Fibroblast of skin of abdomen (primary cell): ENCODE measurements at places on chromosomes 5 and 9.

DNA sequence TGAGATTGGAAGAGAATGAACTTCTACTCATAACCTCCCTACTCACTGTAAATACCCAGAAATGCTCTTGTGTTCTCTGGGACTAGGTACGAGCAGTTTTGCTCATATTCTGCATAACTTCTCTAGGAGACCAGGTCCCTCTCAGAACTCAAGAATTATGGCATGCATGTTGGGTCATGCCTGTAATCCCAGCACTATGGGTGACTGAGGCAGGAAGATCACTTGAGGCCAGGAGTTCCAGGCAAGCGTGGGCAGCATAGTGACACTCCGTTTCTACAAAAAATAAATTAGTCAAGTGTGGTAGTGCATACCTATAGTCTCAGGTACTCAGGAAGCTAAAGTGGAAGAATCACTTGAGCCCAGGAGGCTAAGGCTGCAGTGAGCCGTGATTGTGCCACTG is 141.9 kb downstream of the OXCT1 start:
- DNase-seq = no peak

- DNase-seq = no peak
Measured at GRCh38 chr5:58412081-58412480, 47.8 kb downstream of the PLK2 start.

- DNase-seq = no peak
Measured at GRCh38 chr5:76209297-76209696, 126.1 kb downstream of the SV2C start.

GRCh38 chr9:138112791-138113600 is 235.4 kb downstream of the CACNA1B start:
- DNase-seq = no peak

DNA sequence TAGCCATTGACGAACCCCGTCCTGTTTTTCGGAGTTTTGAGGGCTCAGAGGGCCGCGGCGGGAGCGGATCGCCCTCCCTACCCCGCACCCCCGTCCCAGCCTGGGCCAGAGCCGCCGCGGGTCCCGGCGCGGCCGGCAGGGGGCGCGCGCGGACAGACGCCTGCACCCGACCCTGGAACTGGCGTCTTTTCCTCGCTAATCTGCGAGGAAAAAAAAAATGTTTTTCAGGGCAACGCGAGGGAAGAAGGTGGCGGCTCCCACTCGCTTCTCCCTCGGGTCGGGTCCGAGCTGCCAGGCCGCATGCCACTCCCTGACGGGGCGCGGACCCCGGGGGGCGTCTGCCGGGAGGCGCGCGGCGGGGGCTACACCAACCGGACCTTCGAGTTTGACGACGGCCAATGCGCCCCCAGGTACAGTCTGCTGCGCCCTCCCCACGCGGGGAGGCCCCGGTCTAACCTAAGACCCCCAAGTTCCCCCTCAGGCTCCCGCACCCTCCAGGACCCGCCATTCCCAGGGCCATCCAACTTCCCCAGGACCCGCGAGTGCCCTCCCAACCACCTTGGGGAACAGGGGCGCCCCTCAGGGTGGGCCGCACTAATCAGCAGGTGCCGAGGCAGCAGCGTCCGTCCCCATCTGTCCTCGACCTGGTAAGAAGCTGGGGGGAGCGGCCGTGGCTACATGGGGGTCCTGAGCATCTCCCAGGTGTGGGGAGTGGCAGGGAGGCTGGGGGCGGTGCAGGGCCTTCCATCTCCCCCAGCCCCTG is at the start of gene KCNT1:
Gene KCNT1 (plus strand): TSS at position 227 of the 763 bp plus-strand sequence. CDS start 74 bp downstream, at position 301.
- DNase-seq = peak; percentile 26

DNA sequence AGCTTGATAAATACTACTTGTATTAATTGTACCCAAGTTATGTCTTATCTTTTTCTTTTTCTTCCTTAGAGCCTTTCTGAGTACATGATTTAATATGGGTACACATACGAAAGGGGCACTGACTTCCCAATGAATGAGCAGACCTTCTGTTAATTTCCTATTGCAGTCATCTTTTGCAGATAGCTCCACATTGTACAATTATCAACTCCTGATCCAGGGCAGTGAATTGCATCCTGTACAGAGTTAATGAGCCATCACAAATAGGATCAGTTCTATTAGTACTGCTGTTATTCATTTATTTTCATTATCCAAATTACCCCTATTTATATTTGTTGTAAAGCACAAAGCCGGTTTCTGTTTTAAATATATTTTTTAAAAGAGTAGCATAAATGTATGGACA is 105.6 kb downstream of the ADAMTSL1 start:
- no peak for DNase-seq

DNA sequence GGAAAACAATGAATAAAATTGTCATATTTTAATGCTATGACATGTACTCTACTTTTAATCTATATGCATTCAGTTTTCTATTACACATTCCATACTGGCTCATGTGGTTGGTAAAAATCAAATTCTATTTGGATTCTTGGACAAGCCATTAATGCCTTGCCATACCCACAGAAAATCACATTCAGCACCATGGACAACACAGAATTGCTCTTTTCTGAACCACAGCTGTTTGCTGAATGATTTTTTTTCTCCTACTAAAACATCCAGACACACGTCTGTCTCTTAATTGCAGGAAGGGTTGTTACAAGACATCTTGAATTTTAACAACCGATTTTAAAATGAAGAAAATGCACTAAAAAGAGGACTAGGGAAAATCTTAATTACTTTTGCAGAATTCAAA is 675.6 kb downstream of the BRINP1 start:
- DNase-seq = no peak

DNA sequence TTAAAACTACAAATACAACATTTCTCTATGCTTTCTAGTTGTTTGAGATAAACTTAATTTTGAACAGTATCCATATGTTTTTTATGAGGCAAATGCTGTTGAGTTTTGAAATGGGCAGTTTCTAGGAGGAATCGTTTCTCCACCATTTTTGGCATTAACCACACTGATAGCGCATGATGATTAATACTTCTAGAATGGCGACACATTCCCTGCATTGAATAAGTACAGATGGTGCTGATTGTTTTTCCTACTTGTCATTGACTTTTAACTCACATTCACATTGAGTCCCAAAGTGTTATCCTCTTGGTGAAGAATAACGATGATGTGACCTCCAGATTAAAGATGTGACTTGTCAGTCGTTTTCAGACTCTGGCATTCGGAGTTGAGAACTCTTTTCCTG is 6.5 kb upstream of the CCDC192 start:
- DNase-seq = peak; percentile 79

DNA sequence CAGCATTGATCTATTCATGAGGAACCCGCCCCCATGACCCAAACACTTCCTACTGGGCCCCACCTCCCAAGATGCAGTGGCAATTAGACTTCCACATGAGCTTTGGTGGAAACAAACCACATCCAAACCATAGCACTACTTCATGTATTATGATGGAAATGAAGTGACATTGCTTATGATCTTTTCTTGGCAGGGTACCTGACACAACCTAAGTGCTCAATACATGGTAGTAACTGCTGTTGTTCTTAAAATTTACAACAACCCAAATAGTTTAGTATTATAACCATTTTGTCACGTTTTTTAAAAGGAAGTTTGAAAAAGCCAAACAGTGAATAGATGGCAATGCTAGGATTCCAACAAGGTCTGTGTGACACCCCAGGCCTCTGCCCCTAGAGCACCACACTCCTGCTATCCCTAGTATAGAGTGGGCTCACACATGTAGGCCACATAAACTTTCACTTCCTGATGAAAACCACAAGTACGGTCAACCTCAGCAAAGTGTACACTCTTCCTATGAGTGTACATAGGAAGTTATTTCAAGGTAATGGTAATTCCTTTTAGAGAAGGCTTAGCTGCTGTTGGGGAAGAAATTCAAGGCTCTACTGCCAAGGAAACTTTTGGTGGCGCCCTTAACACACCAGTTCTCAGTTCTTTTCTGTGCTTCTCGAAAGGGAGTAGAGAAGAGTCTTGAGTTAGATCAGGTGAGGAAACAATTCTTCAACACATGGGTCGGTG is 97.6 kb downstream of the ARSB start:
- DNase-seq = no peak

DNA sequence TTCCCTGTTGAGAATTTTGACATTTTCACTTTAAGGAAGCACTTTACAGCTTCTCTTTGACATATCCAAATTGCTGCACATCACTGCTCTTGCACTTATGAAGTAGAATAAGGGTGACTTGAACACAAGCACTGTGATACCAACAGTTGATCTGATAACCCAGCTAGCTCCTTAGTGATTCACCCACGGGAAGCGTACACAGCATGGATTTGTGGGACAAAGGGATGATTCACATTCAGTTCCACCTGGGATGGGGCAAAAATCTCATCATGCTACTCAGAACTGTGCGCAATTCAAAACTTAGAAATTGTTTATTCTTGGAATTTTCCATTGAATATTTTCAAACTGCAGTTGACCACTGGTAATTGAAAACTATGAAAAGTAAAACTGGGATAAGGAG is 1565.5 kb upstream of the CDH9 start:
- DNase-seq = no peak

- DNase-seq = no peak
Measured at GRCh38 chr9:114954956-114955582, 24.7 kb upstream of the TNFSF8 start.

- no peak for DNase-seq
Measured at GRCh38 chr5:78675956-78676730, 27.6 kb upstream of the LHFPL2 start.

DNA sequence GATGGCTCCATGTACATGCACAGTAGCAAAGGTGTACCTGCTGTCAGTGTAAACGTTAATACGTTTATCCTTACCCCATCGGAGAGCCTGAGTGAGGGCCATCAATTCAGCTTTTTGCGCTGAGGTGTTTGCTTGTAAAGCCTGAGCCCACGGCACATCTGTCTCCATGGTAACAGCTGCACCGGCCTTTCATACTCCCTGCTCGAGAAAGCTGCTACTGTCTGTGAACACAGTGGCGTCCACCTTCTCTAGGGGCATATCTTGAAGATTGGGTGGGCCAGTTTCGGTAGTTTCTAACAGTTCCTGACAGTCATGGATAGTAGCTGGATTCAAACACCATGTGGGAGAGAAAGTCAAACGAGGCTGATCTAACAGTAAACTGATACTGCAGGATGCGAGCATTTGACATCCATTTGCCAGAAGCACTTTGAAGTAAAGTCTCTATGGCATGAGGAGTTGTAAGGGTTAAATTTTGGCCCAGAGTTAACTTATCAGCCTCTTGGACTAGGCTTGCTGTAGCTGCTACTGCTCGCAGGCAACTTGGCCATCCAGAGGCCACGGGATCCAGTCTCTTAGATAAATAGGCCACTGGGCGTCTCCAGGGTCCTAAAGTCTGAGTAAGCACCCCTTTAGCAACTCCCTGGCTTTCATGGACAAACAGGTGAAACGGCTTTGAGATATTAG is 21.0 kb upstream of the RHOBTB3 start:
- no peak for DNase-seq

DNA sequence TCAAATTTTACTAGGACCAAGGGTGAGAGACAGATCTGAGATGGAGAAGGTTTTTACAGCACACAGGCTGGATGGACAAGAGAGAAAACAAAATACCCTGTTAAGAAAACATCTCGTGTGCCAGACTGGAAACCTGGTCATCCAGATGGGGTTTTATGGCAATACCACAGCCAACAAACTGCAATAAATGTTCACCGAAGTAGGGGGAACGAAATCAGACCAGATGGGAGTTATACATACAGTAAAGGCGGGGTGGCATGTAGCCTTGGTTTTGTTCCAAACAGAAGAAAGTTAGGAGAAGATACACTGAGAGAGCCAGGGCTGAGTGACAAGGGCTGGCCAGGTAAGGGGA is 63.3 kb downstream of the DCP2 start:
- no peak for DNase-seq

DNA sequence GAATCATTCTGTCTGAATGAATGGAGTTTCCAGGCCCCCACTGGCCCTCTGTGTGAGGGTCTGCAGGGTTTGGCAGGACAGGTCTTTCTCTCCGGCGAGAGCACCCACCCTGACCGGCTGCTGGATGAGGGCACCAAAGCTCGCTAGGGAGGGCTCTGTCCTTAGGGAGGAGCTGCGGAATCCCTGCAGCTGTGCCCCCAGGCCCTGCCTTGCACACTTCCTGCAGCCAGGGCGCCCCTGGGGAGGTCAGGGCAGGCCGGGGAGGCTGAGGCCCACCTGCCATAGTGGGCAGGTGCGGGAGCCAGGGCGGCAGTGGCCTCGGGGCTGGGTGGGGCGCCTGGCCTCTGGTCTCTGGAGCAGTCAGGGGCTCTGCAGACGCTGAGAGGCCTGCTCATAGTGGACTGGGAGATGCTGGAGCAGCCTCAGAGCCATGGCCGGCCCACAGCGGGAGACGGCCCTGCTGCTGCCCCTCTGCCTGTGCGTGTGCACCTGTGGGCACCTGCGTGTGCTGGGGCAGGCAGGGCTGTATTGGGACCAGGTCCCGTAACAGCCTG is 36.1 kb downstream of the EXOC3 start:
- DNase-seq = no peak

GRCh38 chr9:133238272-133238850 is 29.3 kb upstream of the OBP2B start:
- DNase-seq = peak; percentile 43

GRCh38 chr5:149002053-149002452 is 60.8 kb downstream of the SH3TC2 start:
- DNase-seq = peak; percentile 98

- DNase-seq = peak; percentile 38
Measured at GRCh38 chr9:21558615-21559401, 76.7 kb upstream of the IFNE start.

- DNase-seq = peak; percentile 44
Measured at GRCh38 chr5:6419340-6419852, 29.3 kb upstream of the UBE2QL1 start.

DNA sequence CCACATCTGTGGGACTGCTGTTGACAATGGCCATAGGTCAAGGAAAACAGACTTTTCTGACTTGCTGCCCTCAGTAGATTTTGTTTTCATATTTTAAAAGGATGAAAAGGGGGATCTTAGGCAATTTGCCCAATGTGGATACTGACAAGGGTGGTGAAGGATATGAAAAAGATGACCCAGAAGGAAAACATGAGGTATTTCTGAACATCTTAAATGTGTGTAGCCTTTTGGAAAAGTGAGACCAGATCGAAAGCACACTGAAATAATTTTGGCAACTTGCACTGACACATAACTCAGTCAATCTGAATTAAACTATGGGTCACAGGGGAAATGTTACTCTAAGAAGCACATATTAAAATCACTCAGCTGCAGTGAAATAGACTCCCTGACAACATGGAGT is 1793.0 kb upstream of the ACO1 start:
- no peak for DNase-seq

- DNase-seq = no peak
Measured at GRCh38 chr5:126918615-126918957, 111.8 kb downstream of the MARCHF3 start.

GRCh38 chr9:123478967-123479602 is 123.1 kb downstream of the CRB2 start:
- no peak for DNase-seq

GRCh38 chr5:17403695-17404490 is 94.1 kb upstream of the TAF11L2 start:
- DNase-seq = no peak

GRCh38 chr9:1454211-1454610 is 404.1 kb downstream of the DMRT2 start:
- no peak for DNase-seq

GRCh38 chr9:114287001-114287762 is 35.7 kb upstream of the ORM1 start:
- DNase-seq = peak; percentile 31
